ENCODE measurements at places on chromosomes 1 and 21.

GRCh38 chr21:27571706-27572105 is 604.8 kb upstream of the ADAMTS5 start:
- DNase-seq, result no peak

DNA sequence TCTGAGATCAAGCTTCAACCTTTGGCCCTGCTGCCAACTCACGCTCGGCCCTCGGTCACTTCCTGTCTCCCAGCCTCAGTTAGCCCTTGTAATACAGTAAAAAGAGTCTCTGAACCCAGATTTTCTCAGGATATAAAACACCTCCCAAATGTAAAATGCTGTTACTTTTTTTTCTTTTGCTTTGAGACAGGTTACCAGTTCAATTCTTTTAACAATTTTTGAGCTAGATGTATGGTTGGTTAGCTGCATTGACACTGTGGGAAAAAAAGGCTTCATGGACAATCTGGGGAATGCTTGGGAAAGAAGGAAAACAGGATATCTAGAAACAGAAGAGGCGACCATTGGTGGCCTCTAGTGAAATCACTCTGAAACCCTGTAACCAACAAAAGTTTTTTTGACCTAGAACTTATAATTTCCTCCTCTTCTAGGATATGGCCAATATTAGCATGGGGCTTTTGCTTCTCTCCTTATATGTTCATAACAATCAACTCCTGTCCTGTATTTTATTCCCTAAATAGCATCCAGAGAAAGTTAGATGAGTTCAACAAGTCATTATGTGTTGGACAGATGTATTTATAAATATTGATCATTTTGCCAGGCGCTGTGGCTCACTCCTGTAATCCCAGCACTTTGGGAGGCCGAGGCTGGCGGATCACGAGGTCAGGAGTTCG is 1.3 kb downstream of the CMPK1 start:
- DNase-seq, result no peak

DNA sequence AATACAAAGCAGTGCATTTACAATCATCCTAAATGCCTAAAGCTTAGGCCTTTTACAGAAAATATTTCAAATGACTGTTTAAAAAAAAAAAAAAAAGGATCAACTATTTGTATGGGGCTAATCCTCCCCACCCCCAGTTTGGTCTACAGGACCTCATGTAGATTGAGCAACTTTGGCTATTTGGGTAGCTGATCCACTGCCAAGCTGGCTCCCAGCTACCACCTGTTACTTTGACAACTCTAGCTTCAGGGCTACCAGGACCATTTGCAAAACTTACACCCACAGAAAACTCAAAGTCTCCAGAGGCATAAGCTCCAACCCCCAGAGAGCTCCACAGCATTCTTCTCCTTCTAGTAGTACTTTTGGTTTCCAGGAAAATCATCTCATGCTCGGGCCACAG is 29.4 kb downstream of the JAK1 start:
- DNase-seq, result no peak

- DNase-seq, result no peak
These were observed 7.9 kb downstream of the LYST start for GRCh38 chr1:235858766-235859165.

GRCh38 chr1:209012443-209013196 is 570.9 kb upstream of the CAMK1G start:
- DNase-seq, result no peak

DNA sequence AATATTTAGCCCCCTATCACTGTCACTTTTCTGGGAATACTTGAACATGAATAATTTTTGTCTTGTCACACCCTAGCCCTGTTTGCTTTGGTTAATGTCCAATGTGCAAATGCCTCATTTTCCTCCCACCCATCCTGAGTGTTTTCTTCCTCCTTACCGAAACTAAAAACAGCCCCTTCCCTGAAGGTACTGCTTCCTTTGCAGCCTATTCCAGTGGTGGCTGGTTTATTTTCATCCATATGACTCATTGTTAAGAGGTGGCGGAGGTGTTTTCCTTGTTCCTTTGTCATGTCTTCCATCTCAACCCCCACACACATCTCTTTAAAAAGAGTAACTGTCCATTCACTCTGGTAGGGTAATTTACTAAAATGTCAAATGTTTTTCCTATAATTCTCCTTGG is 40.4 kb downstream of the CD55 start:
- DNase-seq, result no peak

DNA sequence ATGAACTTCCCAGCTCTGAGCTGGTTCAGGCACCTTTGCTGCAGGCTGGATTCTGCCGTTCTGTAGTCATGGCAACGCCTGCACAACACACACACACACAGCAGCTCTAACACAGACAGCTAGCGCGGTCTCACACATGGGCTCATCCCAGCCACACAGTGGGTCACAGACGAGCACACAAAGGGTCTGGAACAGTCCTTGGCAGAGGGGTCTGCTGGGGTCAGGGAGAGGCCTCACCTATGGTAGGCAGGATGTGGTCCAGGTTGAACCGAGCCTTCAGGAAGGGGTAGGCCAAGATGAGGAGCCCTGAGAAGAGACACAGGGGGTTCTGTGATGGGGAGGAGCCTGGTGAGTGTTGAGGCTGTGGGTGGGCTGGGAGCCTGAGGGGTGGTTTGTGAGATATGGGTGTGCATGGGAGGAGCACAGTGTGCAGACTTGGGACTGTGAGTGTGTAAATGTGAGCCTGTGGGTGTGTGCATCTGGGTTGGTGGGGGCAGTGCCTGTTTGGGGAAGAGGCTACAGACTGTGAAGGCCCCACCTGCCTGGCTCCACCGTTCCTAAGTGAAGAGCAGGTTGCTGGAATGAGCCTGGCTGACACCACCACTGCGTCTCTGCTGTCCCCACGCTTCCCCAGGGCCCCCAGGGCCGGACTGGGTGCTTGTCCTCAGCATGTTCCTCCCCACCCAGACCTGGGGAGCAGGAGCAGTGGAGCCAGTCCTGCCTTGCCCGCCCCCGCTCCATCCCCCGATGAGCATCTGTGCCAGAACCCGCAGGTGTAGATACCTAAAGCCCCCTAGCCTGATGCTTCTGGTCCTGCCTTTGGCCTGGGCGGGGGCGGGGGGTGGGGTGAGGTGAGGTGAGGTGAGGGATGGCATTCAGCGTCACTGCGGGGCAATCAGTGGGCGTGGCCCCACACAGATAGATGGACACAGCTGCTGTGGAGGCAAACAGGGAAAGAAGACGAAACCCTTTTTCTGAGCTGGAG is 1.5 kb downstream of the KNCN start:
- DNase-seq, result no peak

GRCh38 chr1:84286071-84286470 is 15.4 kb upstream of the SAMD13 start:
- DNase-seq, result no peak

DNA sequence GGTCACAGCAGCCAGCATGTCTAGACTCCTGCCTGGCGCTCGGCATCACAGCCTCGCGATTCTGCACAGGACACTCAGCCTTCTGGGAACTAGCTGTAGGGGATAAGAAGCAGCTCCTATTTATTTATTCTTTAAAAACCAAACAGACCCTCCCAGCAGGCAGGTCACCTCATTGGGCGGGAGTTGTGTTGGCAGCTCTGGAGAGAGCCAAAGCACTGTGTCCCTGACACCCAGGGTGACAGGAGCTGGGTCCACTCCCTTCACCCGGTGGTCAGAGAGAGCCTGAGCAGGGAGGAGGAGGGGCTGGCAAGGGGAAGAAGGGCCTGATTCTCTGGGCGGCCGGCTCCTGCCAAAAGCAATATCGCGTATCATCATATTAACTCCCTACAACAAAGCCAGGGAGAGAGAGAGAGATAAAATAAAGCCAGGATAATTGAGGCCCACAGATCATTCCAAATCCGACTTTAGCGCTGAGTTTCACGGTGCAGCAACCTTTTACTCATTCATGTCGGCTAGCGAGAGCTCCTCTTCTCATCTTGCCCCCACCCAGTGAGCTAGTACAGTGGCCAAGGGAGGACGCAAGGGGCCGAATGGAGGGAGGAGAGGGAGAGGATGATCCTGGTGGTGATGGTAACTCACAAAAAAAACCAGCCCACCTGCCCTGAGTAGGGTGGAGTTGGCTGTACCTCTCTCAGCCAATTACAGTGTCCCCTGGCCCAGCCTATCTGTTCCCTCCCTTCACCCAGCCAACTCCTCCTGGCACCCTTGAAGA is 79.8 kb upstream of the IFFO2 start:
- no peak for DNase-seq

GRCh38 chr1:159040206-159040605 is 30.5 kb downstream of the IFI16 start:
- no peak for DNase-seq

DNA sequence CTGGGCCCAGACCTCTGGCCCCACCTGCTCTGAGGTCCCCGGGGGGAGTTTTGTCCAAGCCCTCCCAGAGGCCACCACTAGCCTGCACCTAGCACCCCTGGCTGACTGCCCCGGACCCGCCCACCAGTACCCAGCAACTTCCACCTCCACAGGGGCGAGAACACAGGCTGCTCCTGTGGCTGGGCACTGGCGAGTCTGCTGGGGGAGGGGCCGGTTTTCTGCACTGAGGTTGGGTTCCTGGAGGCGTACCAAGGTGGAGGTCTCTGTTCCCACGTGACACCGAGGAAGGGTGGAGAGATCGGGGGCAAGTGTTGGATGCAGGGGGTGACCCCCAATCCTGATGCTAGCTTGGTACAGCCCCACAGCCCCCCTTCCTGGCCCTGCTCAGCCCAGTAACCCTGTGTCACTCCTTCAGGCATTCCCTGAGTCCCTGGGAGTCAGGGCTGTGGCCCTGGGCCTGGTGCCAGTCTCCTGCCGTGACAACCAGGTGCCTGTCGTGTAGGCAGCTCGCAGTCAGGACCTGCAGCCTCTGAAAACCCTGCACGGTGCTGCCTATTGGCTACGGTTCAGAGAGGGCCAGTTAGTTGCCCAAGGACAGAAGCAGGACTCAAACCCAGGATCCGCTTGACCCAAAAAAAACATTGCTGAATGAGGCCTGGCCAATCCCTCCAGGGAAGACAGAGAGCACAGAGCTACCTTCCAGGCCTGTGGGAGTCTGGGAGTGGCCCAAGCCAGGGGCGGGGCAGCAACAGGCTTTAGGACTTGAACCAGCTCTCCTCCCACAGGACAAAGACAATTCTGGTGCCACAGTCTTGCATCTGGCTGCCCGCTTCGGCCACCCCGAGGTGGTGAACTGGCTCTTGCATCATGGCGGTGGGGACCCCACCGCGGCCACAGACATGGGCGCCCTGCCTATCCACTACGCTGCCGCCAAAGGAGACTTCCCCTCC is 3.1 kb downstream of the ESPN start:
- no peak for DNase-seq

- DNase-seq, result no peak
These were observed 21.1 kb upstream of the SUMO3 start for GRCh38 chr21:44838951-44839350.

DNA sequence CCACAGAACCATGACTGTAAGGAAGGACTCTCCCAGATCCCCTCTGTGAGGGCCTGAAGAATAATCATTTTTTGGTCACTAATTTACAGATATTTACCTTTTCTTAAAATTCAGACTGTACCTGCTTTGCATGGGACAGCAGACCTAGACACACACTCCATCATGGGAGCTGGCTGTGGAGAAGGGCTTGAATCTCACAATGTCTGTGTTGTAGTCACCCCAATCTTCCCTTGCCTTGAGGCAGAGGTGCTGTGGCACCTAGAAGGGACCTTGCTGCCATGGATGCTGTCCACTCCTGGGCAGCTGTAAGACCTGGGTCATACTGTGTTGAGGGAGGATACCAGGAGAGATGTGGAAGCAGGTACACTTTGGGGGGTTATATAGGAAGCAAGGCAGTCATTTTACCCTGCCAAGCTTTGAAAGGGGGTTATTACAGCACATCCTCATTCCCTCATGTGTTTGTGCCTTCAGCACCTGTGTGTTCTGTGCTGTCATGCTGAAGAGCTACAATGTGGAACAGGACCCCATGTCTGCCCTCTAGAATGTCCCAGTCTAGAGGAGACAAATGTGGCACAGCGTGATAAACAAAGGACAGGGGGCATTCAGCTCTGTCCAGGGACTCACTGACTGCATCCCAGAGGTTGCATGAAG is 27.1 kb downstream of the TRAF5 start:
- no peak for DNase-seq

DNA sequence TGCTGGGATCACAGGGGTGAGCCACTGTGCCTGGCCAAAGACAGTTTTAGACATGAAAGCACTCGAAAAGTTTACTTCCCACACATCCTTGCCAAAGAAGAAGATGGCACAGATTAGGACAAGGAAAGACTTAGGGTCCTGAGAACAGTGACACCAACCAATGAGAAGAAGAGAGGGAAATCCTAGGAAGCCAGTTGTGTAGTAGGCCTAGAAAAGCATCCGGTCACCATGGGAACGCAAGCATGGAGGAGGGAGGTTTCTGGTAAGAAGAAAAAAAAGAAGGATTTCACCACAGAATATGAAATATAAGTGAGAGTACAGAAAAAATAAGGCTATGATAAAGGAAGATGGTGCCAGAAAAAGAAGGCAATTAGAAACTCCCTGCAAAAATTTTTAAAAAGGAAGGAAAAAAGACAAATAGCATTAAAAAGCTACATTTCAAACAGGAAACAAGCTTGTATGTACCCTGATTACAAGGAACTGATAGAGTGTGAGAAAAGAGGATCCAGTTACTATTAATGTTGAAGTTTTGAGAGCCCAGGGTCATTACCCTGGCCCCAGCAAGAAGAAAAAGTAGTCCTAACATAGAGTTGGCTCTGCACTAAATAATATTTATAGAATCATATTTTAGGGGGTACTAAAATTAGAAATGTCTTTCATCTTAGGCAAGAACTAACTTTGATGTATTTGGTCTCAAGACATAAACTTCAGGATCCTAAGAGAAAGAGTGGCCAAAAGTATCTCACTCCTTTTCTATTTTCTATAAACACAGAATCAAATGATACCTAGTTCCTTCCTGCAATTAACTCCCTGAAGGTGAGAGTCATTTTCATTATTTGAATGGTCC is 16.1 kb downstream of the DIPK1A start:
- DNase-seq, result no peak

DNA sequence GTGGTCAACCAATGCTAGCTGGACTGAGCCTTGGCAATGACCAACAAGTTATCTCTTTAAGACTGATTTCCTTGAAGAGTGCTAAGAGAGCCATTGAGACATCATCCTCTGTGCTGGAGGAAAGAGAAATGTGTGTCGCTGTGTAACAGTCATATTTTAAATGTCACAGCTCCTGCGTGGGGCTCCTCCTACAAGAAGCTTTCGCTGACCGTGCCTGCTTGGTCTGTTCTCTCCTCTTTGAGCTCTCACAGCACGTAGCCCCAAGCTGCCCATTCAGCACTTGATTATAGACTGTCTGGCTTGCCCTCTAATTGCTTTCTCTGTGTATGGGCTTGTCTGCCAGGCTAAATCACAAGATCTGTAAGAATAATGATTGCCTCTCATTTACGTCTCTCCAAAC is 221.3 kb downstream of the FOXD2 start:
- DNase-seq, result no peak

- no peak for DNase-seq
These were observed 58.8 kb downstream of the KCNK1 start for GRCh38 chr1:233672732-233673131.

DNA sequence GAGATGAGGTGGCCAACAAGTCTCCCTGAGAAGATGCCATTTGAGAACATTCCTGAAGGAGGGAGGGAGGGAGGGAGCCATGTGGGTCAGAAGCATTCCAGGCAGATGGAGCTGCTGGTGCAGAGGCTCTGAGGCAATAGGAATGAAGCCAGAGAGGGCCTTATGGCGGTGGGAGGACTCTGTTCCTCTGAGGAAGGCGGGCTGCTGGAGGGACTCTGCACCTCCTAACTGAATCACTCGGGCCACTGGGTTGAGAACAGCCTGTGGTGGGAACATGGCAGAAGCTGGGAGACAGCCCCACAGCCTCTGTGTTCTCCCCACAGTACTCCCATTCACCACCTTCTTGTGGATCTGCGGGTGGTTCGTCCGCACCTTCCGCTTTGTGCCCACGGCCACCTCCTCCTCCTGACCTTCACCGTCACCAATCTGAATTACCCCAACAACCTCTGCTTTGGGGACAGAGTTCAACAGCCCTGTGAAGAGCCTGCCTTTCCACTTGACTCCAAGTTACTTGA is 2.4 kb upstream of the TMEM125 start:
- no peak for DNase-seq
